ENCODE measurements at places on chromosomes 12 and 14.

DNA sequence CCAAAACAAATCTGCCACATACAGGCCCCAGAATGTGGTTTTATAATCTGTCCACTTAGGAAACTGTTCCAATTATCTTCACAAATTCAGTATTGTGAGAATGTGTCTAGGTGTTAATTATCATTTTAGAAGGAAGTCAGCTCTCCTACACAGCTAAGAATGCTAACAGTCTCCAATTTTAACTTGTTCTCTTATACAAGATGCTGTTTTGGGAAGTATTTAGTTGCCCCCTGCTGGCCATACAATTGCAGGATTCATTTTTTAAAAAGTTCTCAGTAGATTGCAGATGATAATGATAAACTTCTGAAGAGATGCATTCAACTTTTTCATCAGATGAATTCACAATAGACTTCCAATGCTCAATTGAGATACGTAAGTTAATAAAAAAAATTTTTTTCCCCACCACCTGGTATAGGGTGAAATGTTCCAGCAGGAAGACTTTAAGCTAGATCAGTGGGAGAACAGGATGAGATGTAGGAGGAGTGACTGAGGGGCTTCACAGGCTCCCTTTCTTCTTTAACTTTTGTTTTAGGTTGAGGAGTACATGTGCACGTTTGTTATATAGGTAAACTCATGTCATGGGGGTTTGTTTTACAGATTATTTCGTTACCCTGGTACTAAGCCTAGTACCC, 27.3 kb upstream of the OSBPL8 start:
- no peak for DNase-seq

- DNase-seq, result no peak
These were observed 55.9 kb downstream of the SLCO1C1 start for GRCh38 chr12:20751046-20751445.

GRCh38 chr12:28104316-28104715, 85.9 kb upstream of the CCDC91 start:
- no peak for DNase-seq

GRCh38 chr12:109982210-109982609, 14.0 kb downstream of the GIT2 start:
- no peak for DNase-seq

All from H1 (cell line).